ENCODE measurements at places on chromosomes 5 and 9.
A peak's percentile ranks its signal among the peaks of the same experiment; 100 is the strongest.

GRCh38 chr9:128098297-128099230 lies 29.0 kb downstream of the PTGES2 start:
- peaks cover 17% of the 10 kb centered on the region for H3K36me3 ChIP-seq
- no peaks in the 10 kb centered on the region for H3K27me3 ChIP-seq
- H3K4me3 ChIP-seq = peak overlapping the region; percentile 35
- no peak overlapping the region for H3K27ac ChIP-seq

- peaks cover 6% of the 10 kb centered on the region for H3K4me1 ChIP-seq
- peak overlapping the region; percentile 52 for H3K4me3 ChIP-seq
- no peak overlapping the region for H3K27ac ChIP-seq
- no peaks in the 10 kb centered on the region for H3K27me3 ChIP-seq
- H3K36me3 ChIP-seq = no peaks in the 10 kb centered on the region
Measured at GRCh38 chr9:126723807-126724172, 81.0 kb upstream of the ZBTB43 start.

- no peaks in the 10 kb centered on the region for H3K36me3 ChIP-seq
- no peaks in the 10 kb centered on the region for H3K27me3 ChIP-seq
- H3K27ac ChIP-seq = no peak overlapping the region
- peaks cover 2% of the 10 kb centered on the region for H3K4me1 ChIP-seq
- no peak overlapping the region for H3K4me3 ChIP-seq
- DNase-seq = no peak
Measured at GRCh38 chr9:20632705-20633104, 10.4 kb upstream of the MLLT3 start.

- no peak for DNase-seq
- H3K4me1 ChIP-seq = no peaks in the 10 kb centered on the region
- no peaks in the 10 kb centered on the region for H3K36me3 ChIP-seq
Measured at GRCh38 chr5:180591311-180591887, at the start of gene SCGB3A1. Gene SCGB3A1, minus strand, starts transcription at chr5:180591499. Its CDS starts 37 bp downstream, at chr5:180591462.

DNA sequence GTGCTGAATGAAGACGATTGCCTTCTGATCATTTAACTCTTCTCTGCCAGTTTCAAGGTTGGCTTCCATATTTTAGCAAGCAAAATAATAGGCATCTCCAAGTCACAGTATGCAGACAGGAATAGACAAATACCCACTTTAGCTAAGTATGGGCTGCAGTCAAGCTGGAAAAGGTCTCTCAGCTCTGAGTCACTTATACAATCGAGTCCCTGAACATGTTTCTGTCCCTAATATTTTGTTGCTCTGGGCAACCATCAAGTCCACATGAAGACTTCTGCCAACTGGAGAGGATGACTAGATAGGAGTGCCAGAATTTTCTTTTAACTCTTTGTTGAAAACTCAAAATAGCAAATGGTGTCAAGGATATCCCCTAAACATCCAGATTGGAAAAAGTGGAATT lies 575.3 kb downstream of the RAB3C start:
- H3K36me3 ChIP-seq = no peaks in the 10 kb centered on the region
- no peak overlapping the region for H3K4me3 ChIP-seq
- H3K4me1 ChIP-seq = no peaks in the 10 kb centered on the region
- no peaks in the 10 kb centered on the region for H3K27me3 ChIP-seq
- no peak overlapping the region for H3K27ac ChIP-seq
- no peak for DNase-seq

DNA sequence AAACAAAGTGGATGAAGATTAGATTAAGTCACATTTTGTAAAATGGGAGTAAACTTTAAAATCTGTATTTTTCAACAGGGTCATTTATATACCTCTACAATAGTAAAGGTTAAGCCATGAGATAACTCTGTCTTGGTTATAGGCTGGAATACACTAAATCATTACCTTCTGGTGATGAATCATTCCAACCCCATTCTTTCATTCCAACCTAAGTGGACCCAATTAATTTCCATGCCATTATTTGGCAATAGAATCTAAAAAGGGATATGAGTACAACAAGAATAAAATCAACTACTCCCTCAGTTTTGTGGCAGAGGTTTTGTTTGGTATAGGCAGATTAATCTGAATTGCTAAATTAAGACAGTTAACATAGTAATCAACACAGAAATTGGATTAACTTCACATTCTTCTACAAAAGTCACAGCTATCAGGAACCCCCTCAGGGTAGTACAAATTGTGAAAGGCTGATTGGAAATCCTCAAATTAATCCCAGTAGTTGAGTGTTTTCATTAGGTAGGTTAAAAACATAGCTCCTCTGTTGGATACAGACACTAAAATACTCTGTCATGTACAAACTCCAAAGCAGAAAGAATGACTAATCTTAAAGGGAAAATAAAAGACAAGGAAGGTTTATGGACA lies 54.2 kb downstream of the ELAVL2 start:
- H3K27ac ChIP-seq = no peak overlapping the region
- H3K27me3 ChIP-seq = no peaks in the 10 kb centered on the region
- H3K4me3 ChIP-seq = no peak overlapping the region
- peaks cover 9% of the 10 kb centered on the region for H3K4me1 ChIP-seq

DNA sequence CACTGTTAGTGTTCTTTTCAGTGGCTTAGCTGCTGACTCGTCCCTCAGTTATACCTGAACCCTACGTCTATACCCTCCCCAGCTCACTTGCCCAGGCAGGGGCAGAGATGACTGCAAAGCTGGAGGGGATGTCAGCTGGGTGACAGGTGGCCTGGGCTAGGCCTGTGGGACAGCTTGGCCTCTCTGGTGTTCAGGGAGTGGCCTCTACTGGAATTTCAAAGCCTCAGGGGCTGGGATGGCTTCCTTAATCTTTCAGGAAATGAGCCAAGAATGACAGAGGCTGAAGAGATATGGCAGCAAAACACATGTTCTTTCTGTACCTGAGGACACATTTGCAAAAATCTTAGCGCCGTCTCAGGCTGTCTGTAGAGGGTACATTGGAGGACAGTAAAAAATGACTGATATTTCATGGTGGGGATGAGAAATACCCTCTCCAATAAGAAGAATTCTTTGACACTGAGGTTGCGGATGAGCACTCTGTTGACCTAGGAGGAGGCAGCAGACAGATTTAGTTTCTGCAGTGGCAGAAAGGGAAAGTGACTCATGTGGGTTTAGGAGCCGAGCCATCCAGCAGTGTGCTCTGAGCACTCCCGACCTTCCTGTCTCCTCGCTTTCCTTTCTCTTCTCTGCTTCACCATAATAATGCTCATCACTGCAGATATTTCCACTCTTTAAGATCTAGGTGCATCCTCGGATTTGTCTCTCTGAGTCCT lies 54.4 kb downstream of the ENTREP1 start:
- H3K27me3 ChIP-seq = no peaks in the 10 kb centered on the region
- H3K4me3 ChIP-seq = no peak overlapping the region
- DNase-seq = no peak
- H3K27ac ChIP-seq = no peak overlapping the region
- no peaks in the 10 kb centered on the region for H3K4me1 ChIP-seq
- H3K36me3 ChIP-seq = peaks cover 3% of the 10 kb centered on the region

- H3K36me3 ChIP-seq = no peaks in the 10 kb centered on the region
- H3K4me3 ChIP-seq = no peak overlapping the region
- H3K27me3 ChIP-seq = no peaks in the 10 kb centered on the region
- no peak overlapping the region for H3K27ac ChIP-seq
- H3K4me1 ChIP-seq = peaks cover 6% of the 10 kb centered on the region
Measured at GRCh38 chr9:123174887-123175518, 93.4 kb downstream of the STRBP start.

DNA sequence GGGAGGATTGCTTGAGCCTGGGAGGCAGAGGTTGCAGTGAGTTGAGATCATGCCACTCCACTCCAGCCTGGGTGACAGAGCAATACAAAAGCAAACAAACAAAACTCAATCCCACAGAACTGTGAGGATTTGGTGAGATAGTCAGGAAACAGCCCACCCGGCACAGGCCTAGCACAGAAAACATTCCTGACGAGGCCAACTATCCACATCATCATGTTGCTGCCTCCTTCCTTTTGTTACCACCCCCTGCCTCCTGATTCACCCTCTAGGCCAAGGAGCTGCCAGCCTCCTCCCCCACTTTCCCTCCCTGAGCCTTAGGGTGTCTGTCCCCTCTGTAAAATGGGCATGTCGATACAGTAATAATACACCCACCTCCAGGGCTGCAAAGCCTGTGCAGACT lies 39.0 kb downstream of the STK10 start:
- H3K36me3 ChIP-seq = no peaks in the 10 kb centered on the region
- no peaks in the 10 kb centered on the region for H3K27me3 ChIP-seq
- no peaks in the 10 kb centered on the region for H3K4me1 ChIP-seq
- no peak for DNase-seq
- H3K27ac ChIP-seq = no peak overlapping the region

DNA sequence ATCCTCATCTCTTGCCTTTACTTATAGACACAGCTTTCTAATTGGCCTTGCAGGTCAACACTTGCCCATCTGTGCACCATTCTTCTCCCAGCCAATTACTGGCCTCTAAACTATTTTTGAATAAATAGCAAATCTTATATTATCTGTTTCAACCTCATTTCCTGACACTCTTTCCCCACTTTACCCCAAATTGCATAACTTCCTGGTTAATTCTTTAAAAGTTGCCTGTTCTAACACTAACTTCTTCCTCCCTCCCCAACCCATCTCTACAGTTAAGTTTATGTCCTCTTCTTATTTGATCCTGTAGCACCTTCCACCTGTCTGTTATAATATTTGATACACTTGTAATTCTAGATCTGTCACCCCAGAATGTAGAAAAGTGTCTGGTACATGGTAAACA lies 372.1 kb downstream of the PDE4D start:
- H3K4me1 ChIP-seq = no peaks in the 10 kb centered on the region
- no peak overlapping the region for H3K27ac ChIP-seq
- DNase-seq = no peak
- H3K4me3 ChIP-seq = no peak overlapping the region

DNA sequence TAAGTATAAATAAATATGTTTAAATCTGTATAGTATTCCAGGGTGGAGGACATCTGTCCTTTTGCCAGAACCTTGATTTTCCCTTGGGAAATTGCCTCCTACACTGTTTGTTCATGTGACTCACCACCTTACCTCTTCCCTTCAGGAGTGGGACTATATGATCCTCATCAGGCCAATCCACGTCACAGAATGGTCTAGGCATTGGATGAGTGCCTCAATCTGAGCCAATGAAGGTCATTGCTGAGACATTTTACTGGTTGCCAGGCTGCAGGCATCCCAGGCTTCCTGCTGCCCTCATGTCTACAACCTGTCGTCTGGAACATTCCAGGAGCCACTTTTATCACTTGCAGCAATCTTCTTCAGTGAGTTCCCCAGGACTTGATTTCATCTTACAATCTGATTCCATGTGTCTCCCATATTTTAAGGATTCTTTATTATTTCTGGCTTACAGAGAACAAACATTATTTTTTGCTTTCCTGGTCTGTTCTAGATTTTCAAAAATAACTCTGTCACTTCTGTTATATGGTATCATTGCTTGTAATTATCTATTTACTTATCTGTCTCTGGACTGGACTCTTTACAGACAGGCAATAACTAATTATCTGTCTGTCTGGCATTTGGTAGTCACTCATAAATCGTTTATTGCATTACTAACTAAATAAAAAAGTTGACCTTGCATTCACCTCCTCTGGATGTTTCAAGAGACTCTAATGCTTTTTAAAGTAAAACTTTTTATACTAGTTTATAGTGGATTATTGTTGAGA lies 107.3 kb upstream of the APC start:
- no peaks in the 10 kb centered on the region for H3K36me3 ChIP-seq
- no peak for DNase-seq
- H3K27me3 ChIP-seq = no peaks in the 10 kb centered on the region
- H3K4me1 ChIP-seq = peaks cover 1% of the 10 kb centered on the region
- H3K27ac ChIP-seq = no peak overlapping the region

DNA sequence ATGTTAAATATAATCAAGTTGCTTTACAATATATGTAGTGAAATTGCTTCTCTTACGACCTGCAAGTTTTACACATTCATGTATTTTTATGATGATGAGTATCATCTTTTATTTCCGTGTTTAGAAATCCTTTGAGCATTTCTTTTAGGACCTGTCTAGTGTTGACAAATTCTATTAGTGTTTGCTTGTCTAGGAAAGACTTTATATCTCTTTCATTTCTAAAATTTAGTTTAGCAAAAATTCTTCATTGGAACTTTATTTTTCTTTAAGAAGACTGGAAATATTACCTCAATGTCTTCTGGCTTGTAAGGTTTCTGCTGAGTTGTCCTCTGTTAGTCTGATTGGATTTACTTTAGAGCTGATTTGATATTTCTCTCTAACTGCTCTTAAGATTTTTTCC lies 920.9 kb upstream of the CTNND2 start:
- H3K27ac ChIP-seq = no peak overlapping the region
- H3K36me3 ChIP-seq = no peaks in the 10 kb centered on the region
- no peaks in the 10 kb centered on the region for H3K4me1 ChIP-seq
- no peak overlapping the region for H3K4me3 ChIP-seq
- H3K27me3 ChIP-seq = no peaks in the 10 kb centered on the region

GRCh38 chr5:17234374-17234773 lies 16.9 kb downstream of the BASP1 start:
- H3K4me3 ChIP-seq = no peak overlapping the region
- DNase-seq = no peak

GRCh38 chr9:7402334-7403027 lies 397.1 kb downstream of the DMAC1 start:
- H3K4me1 ChIP-seq = peaks cover 4% of the 10 kb centered on the region
- H3K4me3 ChIP-seq = no peak overlapping the region
- H3K27me3 ChIP-seq = no peaks in the 10 kb centered on the region
- DNase-seq = no peak
- H3K27ac ChIP-seq = no peak overlapping the region

DNA sequence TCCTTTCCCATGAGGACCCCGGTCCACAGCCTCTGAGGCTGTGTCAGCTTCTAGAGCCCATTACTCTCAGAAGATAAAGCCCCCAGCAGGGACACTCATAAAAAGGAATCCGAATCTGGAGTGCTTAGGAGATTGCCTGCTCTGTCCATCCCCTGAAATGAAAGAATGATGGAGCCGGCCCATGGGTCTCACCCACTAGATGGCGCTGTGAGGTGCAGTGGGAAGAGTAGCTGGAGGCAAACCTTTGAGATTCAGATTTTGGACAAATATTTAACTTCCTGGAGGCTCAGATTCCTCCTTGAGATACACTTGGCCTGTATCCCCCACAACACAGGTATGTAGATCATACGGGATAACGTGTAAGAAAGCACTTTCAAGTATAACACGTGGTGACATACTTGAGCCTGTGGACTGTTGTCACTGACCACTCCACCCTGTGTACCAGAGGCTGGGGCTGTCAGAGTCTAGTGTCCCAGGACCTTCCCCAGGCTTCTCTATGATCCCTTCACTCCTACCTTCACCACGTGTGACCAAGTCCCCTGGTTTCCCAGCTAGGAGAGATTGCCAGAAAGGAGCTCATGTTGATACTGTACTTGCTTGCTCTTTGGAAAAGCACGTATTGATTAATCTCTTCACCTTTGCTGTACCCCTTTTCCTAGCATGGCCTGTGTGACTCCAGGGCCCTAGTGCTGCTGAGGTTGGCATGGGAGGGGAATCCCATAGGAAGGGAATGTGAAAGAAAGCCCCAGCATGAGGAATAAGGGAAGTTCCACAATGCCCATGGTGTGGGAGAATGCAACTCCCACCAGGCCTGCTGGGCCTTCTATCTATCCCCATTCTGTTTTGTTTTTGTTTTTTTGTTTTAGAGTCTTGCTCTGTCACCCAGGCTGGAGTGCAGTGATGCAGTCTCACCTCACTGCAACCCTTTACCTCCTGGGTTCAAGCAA lies 32.1 kb downstream of the TRMO start:
- no peaks in the 10 kb centered on the region for H3K4me1 ChIP-seq
- DNase-seq = peak; percentile 25
- H3K27ac ChIP-seq = no peak overlapping the region
- H3K36me3 ChIP-seq = no peaks in the 10 kb centered on the region
- no peak overlapping the region for H3K4me3 ChIP-seq
- no peaks in the 10 kb centered on the region for H3K27me3 ChIP-seq

All from iPS DF 6.9 (cell line).